ENCODE measurements at places on chromosomes 7 and 10.

GRCh38 chr10:130043491-130043890 lies 67.1 kb downstream of the C10orf143 start:
- no peak for DNase-seq

DNA sequence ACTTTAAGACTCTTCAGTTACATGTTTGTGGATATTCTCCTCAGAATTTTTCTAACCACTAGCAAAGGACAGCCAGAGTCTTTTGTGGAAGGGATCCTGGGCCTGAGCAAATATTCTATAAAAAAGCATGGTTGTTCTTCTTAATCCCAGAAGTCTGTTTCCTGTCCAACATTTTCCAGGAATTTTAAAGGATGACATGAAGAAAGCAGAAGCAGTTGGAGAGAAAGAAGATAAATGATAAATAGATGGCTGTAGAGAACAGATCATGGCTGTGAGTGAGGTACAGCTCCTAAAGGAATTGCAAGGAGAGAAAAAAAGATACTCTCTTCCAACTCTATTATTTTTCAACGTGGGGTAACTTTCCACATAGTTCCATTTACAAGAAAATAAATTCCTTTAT lies 91.8 kb upstream of the STEAP4 start:
- DNase-seq: no peak

DNA sequence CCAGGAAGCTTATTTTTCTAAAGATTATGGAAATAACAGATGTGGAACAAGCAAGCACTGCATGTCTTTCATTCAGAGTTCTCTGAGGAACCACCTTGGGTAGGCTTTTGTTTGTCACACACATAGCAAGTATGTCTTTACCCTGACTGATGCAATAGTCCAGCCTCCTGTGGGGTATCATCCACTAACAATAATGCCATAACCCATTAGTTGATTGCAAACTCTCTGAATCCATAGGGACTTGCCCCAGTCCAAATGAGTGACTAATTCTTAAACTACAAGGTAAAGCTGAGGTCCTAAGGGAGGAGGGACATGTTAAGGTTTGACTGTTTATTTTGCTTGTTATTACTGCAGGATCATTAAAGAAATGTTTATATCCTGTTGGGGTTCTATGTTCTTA lies 151.4 kb upstream of the PRPS1L1 start:
- DNase-seq: no peak

DNA sequence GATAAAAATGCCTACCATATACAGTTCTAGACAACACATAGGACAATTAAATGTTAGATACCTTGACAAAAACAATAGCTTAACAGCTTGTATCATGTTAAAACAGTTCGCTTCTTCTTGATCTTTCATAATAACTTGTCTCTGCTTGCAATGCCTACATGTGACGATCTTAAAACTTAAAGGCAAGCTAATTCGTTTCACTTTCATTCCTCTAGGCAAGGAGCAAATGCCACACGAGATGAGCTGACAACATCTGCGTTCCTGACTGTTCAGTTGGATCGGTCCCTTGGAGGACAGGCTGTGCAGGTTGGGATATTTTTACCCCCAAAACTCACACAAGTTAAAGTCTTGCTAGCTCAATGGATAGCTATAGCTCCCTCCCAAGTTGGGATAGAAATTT lies 51.6 kb upstream of the ARL4A start:
- DNase-seq: no peak

DNA sequence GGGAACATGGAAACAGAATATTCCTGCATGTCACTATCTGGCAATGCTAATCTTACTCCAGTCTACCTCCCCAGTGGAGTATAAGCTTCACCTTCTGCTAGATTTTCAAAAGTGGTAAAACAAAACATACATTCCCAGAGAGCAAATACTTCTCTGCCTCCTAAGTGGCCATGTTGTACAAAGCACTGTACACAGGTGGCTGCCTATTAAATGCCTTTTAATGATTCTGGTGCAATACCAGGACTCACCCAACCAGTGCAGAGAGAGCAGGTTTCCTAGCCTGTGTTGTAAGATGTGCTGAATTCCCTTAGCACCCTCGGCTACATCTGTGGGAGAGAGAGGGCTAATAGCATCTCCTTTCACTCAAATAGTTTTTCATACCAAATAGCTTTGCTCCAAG lies 684.3 kb upstream of the NRP1 start:
- DNase-seq: no peak

DNA sequence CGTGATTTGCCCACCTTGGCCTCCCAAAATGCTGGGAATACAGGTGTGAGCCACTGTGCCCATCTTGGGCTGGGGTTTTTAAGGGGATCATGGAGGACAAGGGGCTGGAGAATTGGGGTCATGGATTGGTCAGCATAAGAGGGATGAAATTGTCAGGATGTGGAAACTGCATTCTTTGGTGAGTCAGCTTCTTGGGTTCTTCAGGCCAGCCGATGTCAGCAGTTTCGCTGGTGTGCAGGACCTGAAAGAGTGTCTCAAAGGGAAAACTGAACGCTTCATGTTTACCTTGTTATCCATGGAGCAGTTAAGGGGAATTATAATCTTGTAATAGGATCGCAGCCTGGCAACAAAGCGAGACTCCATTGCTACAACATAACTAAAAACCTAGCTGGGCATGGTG lies 13.0 kb downstream of the GALNT17 start:
- DNase-seq: no peak

DNA sequence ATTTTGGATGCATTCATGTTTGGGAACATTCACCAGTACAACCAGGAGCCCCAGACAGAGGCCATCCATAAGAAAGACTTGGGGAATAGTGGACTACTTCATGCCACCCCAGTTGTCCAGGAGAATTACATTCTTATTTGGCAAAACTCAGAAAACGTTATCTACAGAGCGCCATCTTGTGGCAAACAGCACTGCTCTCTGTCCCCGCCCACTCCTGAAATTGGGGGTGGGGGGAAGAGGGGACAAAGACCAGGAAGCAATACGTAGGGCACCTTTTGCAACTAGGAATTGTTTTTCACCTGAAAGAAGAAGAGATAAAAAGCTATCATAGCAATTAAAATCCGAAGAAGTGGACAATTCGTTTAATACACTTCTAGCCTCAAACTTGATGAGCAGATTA lies 134.6 kb upstream of the MGMT start:
- no peak for DNase-seq

- peak; percentile 9 for DNase-seq
Measured at GRCh38 chr10:43254881-43255633, 11.8 kb downstream of the RASGEF1A start.

DNA sequence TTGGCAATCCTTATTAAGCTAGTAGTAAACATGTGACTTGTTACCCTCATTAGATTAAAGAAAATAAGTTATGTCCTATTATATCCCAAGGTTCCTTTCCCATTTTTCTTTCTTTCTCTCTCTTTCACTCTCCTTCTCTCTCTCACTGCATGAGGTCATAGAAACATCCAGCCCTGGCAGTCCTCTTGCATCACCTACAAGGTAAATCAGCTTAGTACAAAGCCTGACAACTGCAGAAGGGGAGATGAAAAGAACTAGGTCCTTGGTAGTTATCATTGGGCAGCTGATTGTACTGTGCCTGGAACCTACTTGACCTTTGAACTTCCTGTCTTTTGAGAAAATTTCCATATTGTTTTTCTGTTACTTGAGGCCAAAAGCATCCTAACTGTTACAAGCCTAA lies 307.9 kb upstream of the SP8 start:
- no peak for DNase-seq

GRCh38 chr10:78744491-78745090 lies 324.2 kb upstream of the ZMIZ1 start:
- DNase-seq: peak; percentile 53

Data from GM03348 (cell line).